ENCODE measurements at places on chromosomes 6 and 20.

GRCh38 chr20:18991012-18991411, 177.4 kb downstream of the SCP2D1 start:
- DNase-seq = no peak
- no peak overlapping the region for H3K27ac ChIP-seq
- no peaks in the 10 kb centered on the region for H3K36me3 ChIP-seq
- H3K4me1 ChIP-seq = no peaks in the 10 kb centered on the region
- H3K27me3 ChIP-seq = no peaks in the 10 kb centered on the region

DNA sequence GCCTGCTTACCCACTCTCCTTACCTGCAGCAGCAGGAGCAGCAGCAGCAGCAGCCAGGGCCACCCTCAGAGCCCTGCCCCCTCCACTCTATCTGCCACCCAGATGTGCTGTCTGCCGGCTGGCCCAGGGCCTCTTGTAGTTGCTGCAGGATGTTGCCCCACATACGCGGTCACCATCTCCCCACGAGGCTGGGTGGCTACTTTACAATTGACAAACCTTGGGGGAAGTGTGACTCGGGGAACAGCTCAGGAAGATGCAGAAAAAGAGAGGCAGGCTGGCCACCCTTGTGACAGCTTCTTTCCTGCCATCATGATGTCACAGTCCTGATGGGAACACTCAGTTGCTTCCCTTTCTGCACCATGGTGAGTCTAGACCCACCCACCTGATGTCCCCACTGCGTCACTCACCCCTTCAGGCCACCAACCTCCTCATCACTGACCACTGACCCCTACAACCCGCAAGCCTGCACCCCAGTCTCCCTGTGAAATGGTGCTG, 14.5 kb downstream of the TREM1 start:
- no peaks in the 10 kb centered on the region for H3K4me1 ChIP-seq
- DNase-seq = no peak
- no peak overlapping the region for H3K27ac ChIP-seq
- peaks cover 10% of the 10 kb centered on the region for H3K27me3 ChIP-seq

DNA sequence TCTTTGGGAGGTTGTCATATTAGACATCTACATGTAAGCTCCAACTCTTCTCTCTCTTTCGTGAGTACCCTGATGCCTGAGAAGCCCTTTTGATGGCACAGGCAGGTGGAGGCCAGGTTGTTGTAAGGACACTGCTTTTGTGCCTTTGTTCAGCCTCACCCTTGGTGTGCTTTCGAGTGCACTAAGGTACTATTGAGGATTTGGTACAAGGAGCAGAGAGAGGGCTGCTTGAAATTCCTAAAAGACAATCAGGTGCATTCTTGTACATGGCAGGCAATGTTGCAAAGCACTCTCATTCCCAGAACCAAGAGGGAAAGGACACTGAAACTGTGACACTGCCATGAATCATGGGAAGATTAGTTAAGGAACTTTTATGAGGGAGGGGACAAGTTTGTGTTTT, 19.1 kb downstream of the BMP2 start:
- no peak overlapping the region for H3K4me3 ChIP-seq
- no peaks in the 10 kb centered on the region for H3K4me1 ChIP-seq
- no peak for DNase-seq
- no peak overlapping the region for H3K27ac ChIP-seq

GRCh38 chr6:142045380-142046278, 87.1 kb upstream of the GJE1 start:
- no peaks in the 10 kb centered on the region for H3K36me3 ChIP-seq
- no peaks in the 10 kb centered on the region for H3K4me1 ChIP-seq
- no peak overlapping the region for H3K4me3 ChIP-seq
- DNase-seq = peak; percentile 12

DNA sequence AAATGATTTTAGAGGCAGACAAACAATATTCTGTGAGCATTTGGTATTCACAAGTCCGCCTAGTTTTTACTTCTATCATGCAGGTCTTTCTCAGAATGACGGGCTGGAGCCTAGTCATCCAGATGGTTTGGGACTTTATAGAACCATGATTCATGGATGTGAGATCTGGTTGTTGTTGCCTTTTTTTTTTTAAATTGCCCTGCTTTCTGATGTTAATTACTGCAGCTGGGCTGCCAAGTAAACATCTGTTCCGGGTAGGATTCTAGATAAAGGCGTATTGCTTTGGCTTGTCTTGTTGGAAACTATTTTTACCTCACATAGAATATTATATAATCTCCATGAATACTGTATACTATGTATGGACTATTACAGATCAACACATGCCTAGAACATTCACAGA, 58.1 kb downstream of the RNF217 start:
- H3K27me3 ChIP-seq = no peaks in the 10 kb centered on the region
- no peaks in the 10 kb centered on the region for H3K4me1 ChIP-seq
- H3K27ac ChIP-seq = no peak overlapping the region
- H3K36me3 ChIP-seq = no peaks in the 10 kb centered on the region
- DNase-seq = no peak
- H3K4me3 ChIP-seq = no peak overlapping the region
